Chondrocyte (in vitro differentiated cells): ENCODE measurements at places on chromosomes 3 and 15. TPM values are rescaled to one million over a fixed set of nuclear protein-coding genes. Genes with fewer than 3 reads are reported as not detected.
A peak's percentile ranks its signal among the peaks of the same experiment; 100 is the strongest.

CDCP1 gene
- 0.15 to 0.48 TPM (median 0.18 TPM) in 3 replicates for total RNA-seq

WDR72 gene
- total RNA-seq: 0.17 TPM in 1 of 3 replicates, not detected in the others

HHATL gene
- not detected in 3 replicates for total RNA-seq

CPEB1 gene
- total RNA-seq: 0.17 to 2.7 TPM (median 2.2 TPM) in 3 replicates

RAD51 gene
- total RNA-seq: 6.9 to 13.0 TPM (median 9.4 TPM) in 3 replicates

ZBTB11 gene
- total RNA-seq: 13.3 to 17.7 TPM (median 14.7 TPM) in 3 replicates

SNTN gene
- total RNA-seq: not detected in 3 replicates

NME9 gene
- total RNA-seq: not detected in 3 replicates

GRCh38 chr15:68598171-68599152 is 19.7 kb downstream of the CORO2B start:
- no peak overlapping the region for H3K4me3 ChIP-seq
- H3K27me3 ChIP-seq: no peaks in the 10 kb centered on the region
- no peak for DNase-seq

DNA sequence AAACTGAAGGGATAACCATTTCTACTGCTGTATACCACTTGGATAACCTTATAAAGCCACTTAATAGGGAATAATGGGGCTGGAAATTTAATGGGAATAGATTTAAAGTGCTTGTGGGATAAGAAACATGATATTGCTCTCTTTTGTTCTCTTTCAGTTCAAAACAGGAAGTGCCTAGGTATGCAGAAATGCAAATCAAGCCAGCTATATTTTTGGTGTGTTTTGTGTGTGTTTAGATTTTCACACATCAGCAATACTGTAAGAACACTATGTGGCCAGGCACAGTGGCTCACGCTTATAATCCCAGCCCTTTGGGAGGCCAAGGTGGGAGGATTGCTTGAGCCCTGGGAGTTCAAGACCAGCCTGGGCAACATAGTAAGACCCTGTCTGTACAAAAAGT is 442.3 kb upstream of the TPRG1 start:
- no peaks in the 10 kb centered on the region for H3K4me1 ChIP-seq
- H3K27ac ChIP-seq: no peak overlapping the region
- no peak for DNase-seq
- no peaks in the 10 kb centered on the region for H3K27me3 ChIP-seq

- H3K27ac ChIP-seq: peak overlapping the region; percentile 90
- no peaks in the 10 kb centered on the region for H3K27me3 ChIP-seq
- no peaks in the 10 kb centered on the region for H3K36me3 ChIP-seq
These were observed 2.3 kb downstream of the FBXL22 start for GRCh38 chr15:63599401-63600000.

DNA sequence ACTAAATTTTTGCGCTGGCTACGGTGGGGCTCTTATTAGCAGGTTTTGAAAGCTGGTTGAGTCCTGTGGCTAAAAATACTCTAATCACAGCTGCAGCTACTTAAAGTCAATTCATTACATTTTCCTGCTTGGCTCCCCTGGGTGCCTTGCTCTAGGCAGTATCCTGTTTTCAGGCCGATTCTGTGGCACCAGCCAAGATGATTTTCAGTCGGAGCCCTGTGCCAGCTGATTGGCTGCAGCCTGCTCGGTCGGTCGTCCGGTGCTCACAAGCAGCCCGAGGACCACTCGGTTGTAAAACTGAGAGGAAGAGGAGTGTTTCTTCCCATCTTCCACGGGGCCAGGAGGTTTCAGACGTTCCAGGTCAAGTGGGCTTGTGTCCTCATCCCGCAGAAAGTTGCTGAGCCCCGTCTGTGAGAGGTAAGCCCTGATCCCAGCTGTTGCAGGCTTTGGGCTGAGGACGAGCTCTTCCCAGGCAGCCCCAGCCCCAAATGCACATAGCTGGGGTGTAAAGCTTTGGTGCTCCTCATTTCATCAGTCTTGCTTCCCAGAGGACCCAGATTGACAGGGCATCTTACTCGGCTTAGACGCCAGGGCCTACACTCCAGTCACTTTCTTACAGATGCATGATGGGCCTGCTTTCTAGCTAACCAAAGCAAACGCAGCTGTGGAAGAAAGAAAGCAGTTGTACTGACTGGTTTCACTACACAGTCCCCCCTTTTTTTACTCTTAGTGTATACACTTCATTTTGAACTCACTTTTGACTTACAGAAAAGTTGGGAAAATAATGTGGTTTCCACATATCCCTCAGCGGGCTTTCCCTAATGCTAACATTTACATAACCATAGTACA is 15.9 kb downstream of the LYSMD4 start:
- H3K36me3 ChIP-seq: peaks cover 26% of the 10 kb centered on the region
- no peaks in the 10 kb centered on the region for H3K27me3 ChIP-seq
- no peak for DNase-seq
- H3K27ac ChIP-seq: peak overlapping the region; percentile 60
- peaks cover 69% of the 10 kb centered on the region for H3K4me1 ChIP-seq

DNA sequence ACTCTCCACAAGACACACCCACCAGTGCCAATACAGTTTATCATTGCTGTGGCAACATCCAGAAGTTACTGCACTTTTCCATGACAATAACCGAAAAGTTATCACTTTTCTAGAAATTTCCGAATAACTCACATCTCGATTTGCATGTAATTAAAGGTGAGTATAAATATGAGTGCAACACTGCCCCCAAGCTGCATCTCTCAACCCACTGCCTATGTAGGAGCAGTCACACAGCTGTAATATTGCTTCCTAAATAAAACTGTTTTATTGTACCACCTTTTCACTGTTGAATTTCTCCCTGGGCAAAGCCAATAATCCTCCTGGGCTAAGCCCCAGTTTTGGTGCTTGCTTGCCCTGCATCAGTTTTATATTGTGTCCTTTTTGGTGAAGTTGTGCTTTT is 601.0 kb upstream of the EPHA6 start:
- H3K4me1 ChIP-seq: no peaks in the 10 kb centered on the region
- no peak overlapping the region for H3K27ac ChIP-seq
- no peak for DNase-seq
- H3K36me3 ChIP-seq: no peaks in the 10 kb centered on the region
- H3K27me3 ChIP-seq: no peaks in the 10 kb centered on the region

DNA sequence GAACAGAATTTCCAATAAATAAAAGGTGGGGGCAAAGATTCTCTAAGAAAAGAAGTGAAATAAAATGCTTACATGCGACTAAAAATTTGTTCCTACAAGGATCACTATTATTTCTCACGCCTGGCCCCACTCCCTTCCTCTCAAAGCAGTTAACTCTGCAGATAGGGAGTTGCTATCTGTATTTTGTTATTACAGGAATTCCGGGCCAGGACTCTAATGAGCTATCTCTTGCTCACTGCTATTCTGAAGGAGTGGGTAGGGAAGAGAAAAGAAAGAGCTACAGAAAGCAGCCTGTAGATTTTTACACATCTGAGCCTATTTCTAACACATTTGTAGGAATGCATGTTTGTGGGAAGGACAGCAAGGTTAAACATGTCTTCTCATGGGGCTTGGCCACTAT is 140.4 kb downstream of the PCCB start:
- H3K27me3 ChIP-seq: no peaks in the 10 kb centered on the region
- peaks cover 2% of the 10 kb centered on the region for H3K36me3 ChIP-seq
- no peak for DNase-seq
- no peak overlapping the region for H3K4me3 ChIP-seq

DNA sequence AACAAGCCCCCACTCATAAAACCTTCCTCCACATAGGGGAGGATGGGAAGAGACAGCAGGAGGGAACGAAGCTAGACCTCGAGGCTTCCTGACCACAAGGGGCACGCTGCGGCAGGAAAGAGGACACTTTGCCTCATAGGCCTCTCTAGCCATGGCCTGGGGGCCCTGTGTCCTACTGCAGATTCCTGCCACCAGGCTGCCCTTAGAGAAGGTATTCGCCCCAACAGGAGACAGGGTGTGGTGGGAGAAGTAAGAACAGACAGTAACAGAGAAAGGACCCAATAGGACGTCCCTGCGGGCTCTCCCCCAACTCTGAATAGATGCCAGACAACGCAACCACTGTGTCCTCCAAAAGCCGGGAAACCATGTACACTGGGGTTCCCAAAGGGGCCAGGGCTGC is 36.8 kb downstream of the ADCY5 start:
- H3K4me3 ChIP-seq: no peak overlapping the region
- peaks cover 14% of the 10 kb centered on the region for H3K27me3 ChIP-seq
- peak; percentile 87 for DNase-seq
- H3K4me1 ChIP-seq: peaks cover 11% of the 10 kb centered on the region
- H3K36me3 ChIP-seq: peaks cover under 1% of the 10 kb centered on the region
- no peak overlapping the region for H3K27ac ChIP-seq

DNA sequence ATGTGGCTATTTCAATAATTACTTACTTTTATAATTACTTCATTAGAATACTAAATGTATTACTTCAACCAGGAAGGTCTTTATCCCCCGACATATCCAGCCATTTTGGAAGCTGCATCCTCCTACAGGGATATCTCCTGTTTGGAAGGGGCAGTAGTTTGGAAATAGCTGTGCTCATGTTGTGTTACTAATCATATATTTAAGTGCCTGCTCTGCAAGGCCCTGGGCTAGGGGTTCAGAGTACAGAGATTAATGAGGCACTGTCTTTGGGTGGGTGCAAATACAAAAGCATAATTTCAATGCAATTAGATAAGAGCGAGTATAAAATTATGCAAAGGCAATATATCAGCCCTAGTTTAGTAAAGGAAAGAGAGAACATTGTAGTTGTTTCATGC is 146.3 kb upstream of the RARB start:
- no peak overlapping the region for H3K4me3 ChIP-seq
- no peak overlapping the region for H3K27ac ChIP-seq
- no peak for DNase-seq
- no peaks in the 10 kb centered on the region for H3K27me3 ChIP-seq
- H3K36me3 ChIP-seq: no peaks in the 10 kb centered on the region

- H3K4me3 ChIP-seq: no peak overlapping the region
- H3K27me3 ChIP-seq: no peaks in the 10 kb centered on the region
- peak overlapping the region; percentile 42 for H3K27ac ChIP-seq
- H3K4me1 ChIP-seq: peaks cover 25% of the 10 kb centered on the region
- DNase-seq: no peak
These were observed 145.7 kb downstream of the EPHA6 start for GRCh38 chr3:96959901-96960641.

DNA sequence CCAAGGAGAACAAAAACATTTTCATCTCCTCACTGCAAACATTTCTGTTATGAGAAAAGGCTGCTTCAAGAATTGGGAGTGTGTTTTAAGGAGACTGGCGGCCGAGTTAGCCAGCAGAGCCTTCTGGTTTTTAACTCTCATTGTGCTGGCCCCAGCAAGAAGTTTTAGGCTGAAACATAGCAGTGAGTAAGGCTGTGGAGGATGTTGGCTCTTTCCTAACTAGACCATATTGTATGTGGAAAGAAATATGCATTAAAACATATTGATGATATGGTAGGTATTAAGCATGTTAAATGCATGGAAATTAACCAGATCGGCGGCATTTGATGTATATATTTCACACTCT is 90.7 kb downstream of the TIGIT start:
- H3K36me3 ChIP-seq: peaks cover 5% of the 10 kb centered on the region
- no peaks in the 10 kb centered on the region for H3K27me3 ChIP-seq
- DNase-seq: no peak
- peak overlapping the region; percentile 61 for H3K4me3 ChIP-seq

GRCh38 chr3:86990012-86990733 is 776 bp downstream of the VGLL3 start:
- no peaks in the 10 kb centered on the region for H3K27me3 ChIP-seq
- peak overlapping the region; percentile 98 for H3K27ac ChIP-seq
- peaks cover 68% of the 10 kb centered on the region for H3K4me1 ChIP-seq
- peak overlapping the region; percentile 86 for H3K4me3 ChIP-seq
- DNase-seq: peak; percentile 95
- peaks cover 13% of the 10 kb centered on the region for H3K36me3 ChIP-seq

GRCh38 chr15:50552238-50552637 is 5.8 kb upstream of the USP50 start:
- DNase-seq: no peak
- H3K27ac ChIP-seq: no peak overlapping the region
- no peaks in the 10 kb centered on the region for H3K27me3 ChIP-seq
- H3K4me1 ChIP-seq: peaks cover 3% of the 10 kb centered on the region

GRCh38 chr3:141407825-141408224 is 39.5 kb downstream of the ZBTB38 start:
- no peak overlapping the region for H3K27ac ChIP-seq
- DNase-seq: no peak
- H3K4me1 ChIP-seq: peaks cover 67% of the 10 kb centered on the region
- H3K27me3 ChIP-seq: no peaks in the 10 kb centered on the region

- no peak for DNase-seq
- peaks cover 6% of the 10 kb centered on the region for H3K4me1 ChIP-seq
- H3K27ac ChIP-seq: no peak overlapping the region
- no peaks in the 10 kb centered on the region for H3K27me3 ChIP-seq
- H3K36me3 ChIP-seq: peaks cover 4% of the 10 kb centered on the region
- no peak overlapping the region for H3K4me3 ChIP-seq
These were observed 617.5 kb upstream of the CCDC54 start for GRCh38 chr3:106759731-106760130.

GRCh38 chr15:42035435-42035761 is 14.6 kb upstream of the PLA2G4E start:
- H3K36me3 ChIP-seq: peaks cover 2% of the 10 kb centered on the region
- no peak overlapping the region for H3K4me3 ChIP-seq
- no peak overlapping the region for H3K27ac ChIP-seq
- peaks cover 6% of the 10 kb centered on the region for H3K27me3 ChIP-seq
- DNase-seq: no peak
- peaks cover 17% of the 10 kb centered on the region for H3K4me1 ChIP-seq

DNA sequence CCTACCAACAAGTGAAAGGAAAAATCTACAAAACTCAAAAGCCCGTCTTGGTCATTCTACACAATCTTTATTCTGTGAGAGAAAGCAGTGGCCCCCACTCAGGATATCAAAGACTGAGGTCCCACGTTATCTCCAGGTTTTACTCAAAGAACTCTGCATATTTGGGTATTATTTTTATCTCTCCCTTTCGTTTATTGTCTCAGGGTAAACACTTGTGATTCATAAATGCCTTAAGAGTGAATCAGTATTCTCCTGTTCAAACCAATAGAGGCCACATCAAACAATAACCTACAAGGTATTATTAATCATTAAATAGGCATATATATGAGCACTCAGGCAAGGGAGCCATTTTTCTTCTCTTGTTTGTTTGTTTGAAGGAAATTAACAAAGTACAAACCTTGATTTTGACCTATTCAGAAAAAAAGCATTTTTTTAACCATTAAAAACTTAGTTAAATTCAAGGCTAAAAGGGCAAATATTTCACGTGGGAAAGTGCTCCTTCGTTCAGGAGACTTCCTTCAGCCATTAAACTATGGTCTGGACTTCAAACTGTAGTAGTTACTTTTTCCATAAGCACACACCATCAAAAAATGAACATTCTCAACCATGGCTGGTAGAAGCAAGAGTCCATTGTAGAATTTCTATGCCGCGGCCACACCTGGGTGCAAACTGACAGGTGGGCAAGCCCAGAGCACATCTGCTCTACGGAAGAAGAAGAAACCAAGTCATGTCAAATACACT is 13.9 kb upstream of the HES1 start:
- no peak overlapping the region for H3K27ac ChIP-seq
- peaks cover 83% of the 10 kb centered on the region for H3K27me3 ChIP-seq
- no peak overlapping the region for H3K4me3 ChIP-seq
- no peaks in the 10 kb centered on the region for H3K4me1 ChIP-seq
- no peak for DNase-seq

DNA sequence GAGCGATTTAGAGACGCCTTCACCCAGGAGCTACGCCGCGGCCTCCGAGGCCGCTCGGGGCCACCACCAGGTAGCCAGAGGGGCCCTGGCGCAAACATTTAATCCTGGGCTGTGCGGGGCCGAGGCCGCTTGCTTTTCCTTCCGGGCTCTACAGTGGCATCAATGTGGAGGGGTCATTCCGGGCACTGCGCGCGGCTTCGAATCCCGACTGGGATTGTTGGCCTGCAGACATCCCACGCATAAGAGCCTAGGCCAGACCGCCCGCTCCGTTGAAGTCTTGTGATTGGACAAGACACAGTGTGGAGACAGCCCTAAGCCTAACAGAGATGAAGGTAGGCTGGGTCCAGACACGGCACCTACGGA is 568 bp upstream of the NCBP2 start:
- H3K4me1 ChIP-seq: peaks cover 46% of the 10 kb centered on the region
- H3K4me3 ChIP-seq: peak overlapping the region; percentile 99
- H3K36me3 ChIP-seq: peaks cover 7% of the 10 kb centered on the region
- H3K27ac ChIP-seq: peak overlapping the region; percentile 98
